ENCODE measurements at places on chromosomes 3 and 15.

GRCh38 chr15:59723687-59724346 lies 34.7 kb upstream of the BNIP2 start:
- DNase-seq = no peak
- no peak overlapping the region for H3K27ac ChIP-seq
- no peaks in the 10 kb centered on the region for H3K36me3 ChIP-seq

DNA sequence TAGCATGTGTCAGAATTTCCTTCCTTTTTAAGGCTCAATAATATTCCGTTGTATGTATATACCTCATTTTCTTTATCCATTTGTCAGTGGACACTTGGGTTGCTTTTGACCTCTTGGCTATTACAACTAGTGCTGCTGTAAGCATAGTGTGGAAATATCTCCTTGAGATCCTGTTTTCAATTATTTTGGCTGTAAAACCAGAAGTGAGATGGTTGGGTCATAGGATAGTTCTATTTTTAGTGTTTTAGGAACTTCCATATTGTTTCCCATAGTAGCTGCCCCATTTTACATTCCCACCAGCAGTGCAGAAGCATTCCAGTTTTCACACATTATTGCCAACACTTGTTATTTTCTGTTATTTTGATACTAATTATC lies 70.4 kb upstream of the C15orf39 start:
- H3K4me3 ChIP-seq = no peak overlapping the region
- no peaks in the 10 kb centered on the region for H3K27me3 ChIP-seq
- no peak for DNase-seq
- H3K36me3 ChIP-seq = no peaks in the 10 kb centered on the region

DNA sequence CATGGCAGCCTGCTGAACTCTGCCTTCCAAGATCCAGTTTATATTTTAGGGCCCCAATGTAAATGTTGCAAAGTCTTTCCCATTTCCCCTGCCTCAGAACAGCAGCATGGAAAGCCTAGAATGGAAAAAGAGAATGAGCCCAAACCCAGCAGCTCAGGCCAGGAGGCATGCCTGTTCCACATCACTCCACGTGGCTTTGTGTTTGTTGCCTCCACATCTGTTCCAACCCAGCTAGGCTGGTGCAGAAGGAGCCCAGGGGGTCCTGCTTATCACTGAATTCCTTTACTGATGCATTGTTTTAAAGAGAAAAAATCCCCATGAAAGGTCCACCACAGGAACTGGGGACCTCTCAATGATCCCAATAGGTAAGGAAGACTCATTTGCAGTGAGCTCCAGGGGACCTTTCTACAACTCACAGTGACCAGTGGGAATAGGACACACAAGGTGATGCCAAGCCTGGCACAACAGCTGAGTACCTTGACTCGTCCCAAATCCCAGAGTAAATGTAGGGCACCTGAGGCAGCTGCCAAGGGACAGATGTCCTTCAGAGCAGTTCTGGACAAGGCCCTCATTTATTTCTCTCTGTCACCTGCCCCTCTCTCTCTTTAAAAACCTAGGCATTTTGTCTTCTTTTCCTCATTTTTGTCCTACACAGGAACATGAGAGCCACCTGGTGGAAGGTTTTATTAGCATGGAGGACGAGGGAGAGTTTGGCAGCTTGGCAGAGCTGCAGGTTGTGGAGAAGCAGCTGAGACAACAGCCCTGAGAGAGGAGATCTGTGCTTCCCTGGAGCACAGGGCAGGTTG lies 41.7 kb upstream of the ADAMTS17 start:
- H3K27me3 ChIP-seq = no peaks in the 10 kb centered on the region
- peak; percentile 19 for DNase-seq
- H3K27ac ChIP-seq = no peak overlapping the region
- no peaks in the 10 kb centered on the region for H3K36me3 ChIP-seq
- no peaks in the 10 kb centered on the region for H3K4me1 ChIP-seq

DNA sequence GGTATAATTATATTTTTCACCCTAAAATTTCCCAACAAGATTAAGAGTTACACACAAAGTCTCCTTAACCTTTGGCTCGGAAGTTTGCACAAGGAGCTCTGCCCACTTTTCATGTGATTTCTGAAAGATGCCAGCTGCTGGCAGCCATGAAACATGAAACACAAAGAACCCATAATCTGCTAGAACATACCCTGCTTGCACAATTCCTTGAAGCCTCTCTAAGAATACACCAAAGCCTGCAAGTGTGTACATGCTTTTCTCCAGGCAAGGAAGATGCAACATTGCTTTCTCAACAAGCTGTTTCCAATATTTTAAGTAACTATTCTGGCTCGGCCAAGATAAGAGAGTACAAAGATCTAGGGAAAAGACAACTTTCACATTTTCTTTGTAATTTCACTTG lies 182.0 kb upstream of the WNT5A start:
- no peak overlapping the region for H3K27ac ChIP-seq
- no peak for DNase-seq
- no peak overlapping the region for H3K4me3 ChIP-seq
- H3K4me1 ChIP-seq = peaks cover 6% of the 10 kb centered on the region
- no peaks in the 10 kb centered on the region for H3K36me3 ChIP-seq
- H3K27me3 ChIP-seq = no peaks in the 10 kb centered on the region

DNA sequence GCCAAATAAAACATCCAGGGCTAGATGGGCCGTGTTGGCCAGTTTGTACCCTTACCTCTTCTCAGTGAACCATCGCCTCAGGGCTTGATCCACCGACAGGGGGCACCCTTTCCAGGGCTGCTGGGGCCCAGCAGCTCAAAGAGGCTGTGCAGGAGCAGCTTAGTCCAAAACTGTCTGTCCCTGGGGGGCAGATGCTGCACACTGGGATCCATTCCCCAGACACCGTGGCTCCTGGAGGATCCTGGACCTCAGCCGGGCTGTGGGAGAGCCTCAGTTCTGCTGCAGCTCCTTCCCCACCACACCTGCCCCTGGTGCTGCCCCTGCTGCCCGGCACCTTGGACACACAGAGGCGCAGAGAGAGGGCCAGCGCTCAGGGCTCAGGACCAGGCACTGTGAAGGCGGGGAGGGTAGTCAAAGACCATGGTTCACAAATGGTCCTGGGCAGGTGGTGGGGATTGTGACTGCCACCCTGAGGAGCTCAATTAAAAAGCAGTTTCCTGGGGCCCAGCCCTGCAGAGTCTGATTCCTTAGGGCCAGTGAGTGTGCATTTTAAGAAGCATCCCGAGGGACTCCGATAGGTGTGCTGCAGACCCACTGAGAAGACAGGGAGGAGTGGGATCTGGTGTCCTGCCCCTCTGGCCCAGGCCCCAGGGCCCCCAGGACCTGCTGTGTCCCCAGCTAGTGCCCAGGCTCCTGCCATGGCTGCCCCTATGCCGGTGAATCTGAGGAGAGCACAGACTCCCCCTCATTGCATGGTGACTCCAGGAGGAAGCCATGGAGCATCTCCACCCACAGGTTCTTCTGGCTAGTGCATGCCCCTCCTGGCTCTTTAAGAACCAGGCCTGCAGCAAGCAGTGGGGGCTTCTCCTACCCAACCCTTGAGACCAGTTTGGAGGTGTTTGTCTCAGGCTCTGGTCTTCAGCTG lies 86.5 kb upstream of the PRR20G start:
- peak; percentile 20 for DNase-seq
- H3K4me1 ChIP-seq = no peaks in the 10 kb centered on the region

DNA sequence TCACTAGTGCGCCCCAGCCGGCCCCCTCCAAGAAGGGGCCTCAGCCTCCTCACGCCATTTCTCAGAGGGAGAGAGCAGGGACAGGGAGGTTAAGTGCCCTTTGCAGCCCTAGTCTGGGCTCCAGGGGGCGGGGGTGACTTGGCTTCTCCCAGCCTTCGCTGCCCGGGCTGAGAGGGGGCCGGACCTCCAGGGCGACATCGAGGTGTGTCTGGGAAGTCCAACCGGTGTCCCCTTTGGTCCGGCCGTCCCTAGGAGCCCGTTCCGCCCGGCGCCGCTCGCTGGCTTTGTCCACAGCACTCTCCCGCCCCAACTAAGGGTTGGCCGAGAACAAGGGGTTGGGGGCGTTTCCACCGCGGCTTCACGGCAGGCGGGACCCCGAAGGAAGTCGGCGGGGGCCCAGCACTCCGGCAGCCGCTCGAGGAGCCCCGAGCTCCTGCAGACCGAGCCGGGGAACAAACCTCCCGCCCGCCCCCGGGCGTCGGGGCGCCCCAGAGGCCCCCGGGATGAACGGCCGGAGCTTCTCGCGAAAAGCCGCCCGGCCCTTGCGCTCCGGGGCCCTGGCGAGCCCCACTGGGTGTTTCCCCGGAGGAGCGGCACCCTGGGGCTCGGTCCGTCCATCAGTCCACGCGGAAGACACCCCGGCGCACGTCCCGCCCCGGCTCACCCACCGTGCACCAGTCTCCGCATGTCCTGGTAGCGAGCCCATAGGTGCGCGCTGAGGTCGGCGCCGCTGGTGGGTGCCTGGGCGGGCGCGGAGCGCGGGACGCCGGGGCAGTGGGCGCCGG lies 627 bp downstream of the NT5DC2 start:
- H3K4me1 ChIP-seq = peaks cover 41% of the 10 kb centered on the region
- H3K4me3 ChIP-seq = peak overlapping the region; percentile 69
- H3K27ac ChIP-seq = peak overlapping the region; percentile 11
- no peaks in the 10 kb centered on the region for H3K36me3 ChIP-seq
- no peaks in the 10 kb centered on the region for H3K27me3 ChIP-seq
- peak; percentile 40 for DNase-seq

- H3K4me3 ChIP-seq = no peak overlapping the region
- no peaks in the 10 kb centered on the region for H3K36me3 ChIP-seq
- H3K4me1 ChIP-seq = no peaks in the 10 kb centered on the region
- no peak overlapping the region for H3K27ac ChIP-seq
- no peak for DNase-seq
Measured at GRCh38 chr3:127226946-127227842, 34.3 kb downstream of the PRR23E start.

DNA sequence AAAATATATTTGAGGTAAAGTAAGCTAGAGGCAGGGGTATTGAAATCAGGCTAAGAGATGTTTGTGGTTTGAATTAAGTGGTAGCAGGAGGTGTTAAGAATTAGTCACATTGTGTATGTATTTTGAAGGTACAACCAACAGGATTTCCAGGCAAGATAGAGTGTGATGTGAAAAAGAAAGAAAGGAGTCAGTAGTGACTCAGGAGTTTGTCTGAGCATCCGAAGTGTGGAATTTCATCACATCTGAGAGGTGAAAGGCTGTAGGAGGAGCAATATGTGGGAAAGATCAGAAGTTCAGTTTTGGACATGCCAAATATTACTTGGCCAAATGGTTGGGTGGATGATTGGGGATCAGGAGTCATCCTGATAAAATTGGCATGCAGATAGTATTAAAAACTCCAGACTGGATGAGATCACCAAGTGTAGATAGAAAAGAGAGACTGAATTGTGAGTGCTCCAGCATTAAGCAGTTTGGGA lies 32.1 kb upstream of the EBLN2 start:
- no peaks in the 10 kb centered on the region for H3K27me3 ChIP-seq
- H3K36me3 ChIP-seq = no peaks in the 10 kb centered on the region
- no peak for DNase-seq
- H3K4me1 ChIP-seq = peaks cover 9% of the 10 kb centered on the region
- no peak overlapping the region for H3K27ac ChIP-seq

GRCh38 chr3:145911016-145911415 lies 250.0 kb downstream of the PLOD2 start:
- no peak overlapping the region for H3K4me3 ChIP-seq
- H3K27ac ChIP-seq = no peak overlapping the region
- no peak for DNase-seq
- H3K36me3 ChIP-seq = no peaks in the 10 kb centered on the region
- H3K27me3 ChIP-seq = no peaks in the 10 kb centered on the region

GRCh38 chr3:5687230-5687629 lies 499.7 kb downstream of the EDEM1 start:
- no peak overlapping the region for H3K4me3 ChIP-seq
- no peaks in the 10 kb centered on the region for H3K4me1 ChIP-seq
- no peak overlapping the region for H3K27ac ChIP-seq
- DNase-seq = no peak

- peaks cover 15% of the 10 kb centered on the region for H3K4me1 ChIP-seq
- no peaks in the 10 kb centered on the region for H3K36me3 ChIP-seq
- peak; percentile 86 for DNase-seq
Measured at GRCh38 chr3:72255791-72256559, 471.0 kb upstream of the PROK2 start.

- DNase-seq = no peak
- H3K27ac ChIP-seq = no peak overlapping the region
- H3K27me3 ChIP-seq = no peaks in the 10 kb centered on the region
- no peak overlapping the region for H3K4me3 ChIP-seq
- H3K4me1 ChIP-seq = no peaks in the 10 kb centered on the region
Measured at GRCh38 chr3:59754456-59755129, 704.8 kb upstream of the CFAP20DC start.

GRCh38 chr3:173255555-173255954 lies 114.5 kb upstream of the SPATA16 start:
- no peak for DNase-seq
- H3K27me3 ChIP-seq = no peaks in the 10 kb centered on the region
- H3K4me3 ChIP-seq = no peak overlapping the region

DNA sequence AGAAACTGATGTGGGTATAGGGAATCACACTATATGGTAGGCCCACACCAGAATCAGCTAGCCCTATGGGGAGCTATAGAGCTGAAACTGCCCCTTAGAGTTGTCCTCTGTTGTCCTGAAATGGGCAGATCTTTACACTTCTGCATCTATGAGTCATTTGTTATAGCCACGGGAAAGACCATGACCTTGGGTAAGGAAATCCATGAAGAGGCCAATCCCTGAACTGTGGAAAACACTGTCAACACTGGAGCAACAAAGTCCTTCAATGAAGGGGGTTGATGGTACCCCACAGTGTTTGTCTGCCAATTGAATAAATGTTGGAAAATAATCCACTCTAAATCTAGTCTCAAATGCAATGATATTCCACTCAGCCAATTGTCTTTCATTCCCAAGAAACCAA lies 5.2 kb upstream of the CD200R1 start:
- no peaks in the 10 kb centered on the region for H3K27me3 ChIP-seq
- no peaks in the 10 kb centered on the region for H3K36me3 ChIP-seq
- H3K4me1 ChIP-seq = no peaks in the 10 kb centered on the region
- no peak overlapping the region for H3K27ac ChIP-seq
- H3K4me3 ChIP-seq = no peak overlapping the region

DNA sequence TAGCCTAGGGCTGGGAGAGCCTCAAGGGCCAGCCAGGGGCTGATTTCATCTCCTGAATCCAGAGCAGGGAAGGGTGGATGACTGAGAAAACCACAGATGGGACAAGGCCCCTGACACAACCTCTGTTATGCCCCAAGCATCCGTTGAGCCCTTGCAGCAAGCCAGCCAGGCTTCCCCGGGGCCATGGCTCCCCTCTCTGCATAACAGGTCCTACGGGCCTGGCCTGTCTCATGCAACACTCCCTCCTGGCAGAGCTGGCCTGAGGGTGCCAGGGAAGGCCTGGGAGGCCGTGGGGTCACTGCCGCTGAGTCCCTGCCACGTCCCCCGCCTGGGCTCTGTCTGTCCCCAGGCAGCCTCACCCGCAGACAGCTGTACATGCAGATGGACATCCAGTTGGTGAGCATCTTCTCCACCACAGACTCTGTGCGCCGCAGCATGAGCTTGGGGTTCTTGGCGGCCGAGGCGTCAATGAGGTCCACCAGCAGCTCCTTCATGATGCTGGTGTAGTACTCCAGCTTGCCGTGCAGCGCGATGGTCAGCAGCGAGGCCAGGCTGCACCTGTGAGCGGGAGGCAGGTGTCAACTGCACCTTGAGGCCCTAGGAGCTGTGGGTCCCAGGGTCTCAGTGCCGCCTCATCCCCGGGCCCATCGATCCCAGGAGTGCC lies 22.1 kb downstream of the H1-8 start:
- H3K4me1 ChIP-seq = peaks cover 18% of the 10 kb centered on the region
- no peak for DNase-seq
- no peaks in the 10 kb centered on the region for H3K27me3 ChIP-seq
- no peak overlapping the region for H3K27ac ChIP-seq
- H3K36me3 ChIP-seq = no peaks in the 10 kb centered on the region
- H3K4me3 ChIP-seq = no peak overlapping the region

All from transverse colon (tissue), 4 donors.